ENCODE measurements at places on chromosomes 13 and 19.

DNA sequence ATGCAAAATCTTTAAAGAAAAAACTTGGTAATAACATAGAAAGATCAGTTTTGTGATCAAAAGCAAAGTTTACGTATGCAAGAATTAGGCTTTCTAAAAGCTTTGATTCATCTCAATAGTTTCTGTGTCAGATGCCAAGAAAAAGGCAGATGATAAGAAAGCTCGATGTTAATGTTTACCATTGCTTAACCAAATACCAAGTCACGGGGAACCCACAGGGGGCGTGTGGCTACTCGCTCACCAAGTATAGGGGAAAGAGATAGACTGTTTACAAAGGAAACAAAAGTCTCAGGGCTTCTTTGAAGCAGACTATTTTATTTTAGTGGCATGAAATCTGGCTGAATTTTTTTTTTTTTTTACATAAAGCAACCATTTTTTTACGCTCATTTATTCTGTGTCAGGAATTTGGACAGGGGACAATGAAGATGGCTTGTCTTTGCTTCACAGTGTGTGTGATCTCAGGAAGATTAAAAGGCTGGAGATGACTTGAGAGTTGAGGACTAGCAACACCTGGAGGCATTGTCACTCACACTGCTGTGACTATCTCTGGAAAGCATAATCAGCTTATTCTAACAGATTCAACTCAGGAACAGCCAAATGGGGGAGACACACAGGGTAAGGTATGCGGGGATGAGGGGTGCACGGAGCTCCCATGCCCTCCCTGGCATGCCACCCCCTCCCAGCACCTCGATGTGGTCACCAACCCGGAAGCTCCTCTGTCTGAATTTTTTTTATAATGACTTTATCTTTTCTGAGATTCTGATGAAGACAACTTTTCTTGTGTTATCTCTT, 24.9 kb downstream of the RCBTB1 start:
- no peak for DNase-seq

GRCh38 chr13:53198017-53198416, 169.4 kb downstream of the OLFM4 start:
- no peak for DNase-seq

DNA sequence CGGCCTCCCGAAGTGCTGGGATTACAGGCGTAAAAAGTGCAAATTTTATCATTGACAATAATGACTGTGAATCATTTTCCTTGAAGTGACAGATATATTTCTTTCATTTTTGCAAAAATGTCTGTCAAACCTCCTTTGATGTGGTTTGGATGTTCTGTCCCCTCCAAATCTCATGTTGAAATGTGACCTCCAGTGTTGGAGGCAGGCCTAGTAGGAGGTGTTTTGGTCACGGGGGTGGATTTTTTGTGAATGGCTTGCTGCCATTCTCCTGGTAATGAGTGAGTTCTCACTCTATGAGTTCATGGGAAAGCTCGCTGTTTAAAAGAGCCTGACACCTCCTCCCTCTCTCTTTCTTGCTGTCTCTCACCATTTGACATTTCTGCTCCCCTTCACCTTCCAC, 5.5 kb upstream of the SLC1A6 start:
- no peak for DNase-seq

- DNase-seq = no peak
Measured at GRCh38 chr13:95516021-95516420, 36.5 kb upstream of the CLDN10 start.

GRCh38 chr19:24073807-24074206, 13.2 kb upstream of the ZNF254 start:
- no peak for DNase-seq

DNA sequence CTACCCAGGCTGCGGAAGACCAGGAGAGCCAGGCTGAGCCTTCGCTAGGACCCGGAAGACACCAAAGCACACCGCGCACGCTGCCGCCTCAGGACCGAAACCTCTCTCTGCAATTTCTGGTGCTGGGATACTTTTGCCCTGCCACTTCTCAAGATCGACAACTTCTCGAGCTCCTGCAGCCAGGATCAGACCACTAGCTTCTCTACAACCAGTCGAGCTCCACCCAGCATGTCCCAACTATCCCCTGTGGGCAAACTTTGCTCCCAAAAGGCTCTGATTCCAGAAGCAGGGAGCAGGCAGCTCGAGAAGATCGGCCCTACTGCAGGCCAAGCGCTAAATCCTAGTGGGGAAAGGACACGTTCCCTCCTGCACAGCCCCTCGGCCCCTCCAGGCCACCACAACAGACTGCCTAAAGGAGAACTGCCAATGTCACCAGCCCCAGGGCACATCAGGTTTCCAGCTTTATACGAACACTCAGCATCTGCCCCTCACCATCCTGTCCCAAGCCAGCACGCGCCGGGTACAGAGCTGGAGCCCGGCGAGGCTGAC, 979 bp downstream of the AKAP8 start:
- peak; percentile 38 for DNase-seq

DNA sequence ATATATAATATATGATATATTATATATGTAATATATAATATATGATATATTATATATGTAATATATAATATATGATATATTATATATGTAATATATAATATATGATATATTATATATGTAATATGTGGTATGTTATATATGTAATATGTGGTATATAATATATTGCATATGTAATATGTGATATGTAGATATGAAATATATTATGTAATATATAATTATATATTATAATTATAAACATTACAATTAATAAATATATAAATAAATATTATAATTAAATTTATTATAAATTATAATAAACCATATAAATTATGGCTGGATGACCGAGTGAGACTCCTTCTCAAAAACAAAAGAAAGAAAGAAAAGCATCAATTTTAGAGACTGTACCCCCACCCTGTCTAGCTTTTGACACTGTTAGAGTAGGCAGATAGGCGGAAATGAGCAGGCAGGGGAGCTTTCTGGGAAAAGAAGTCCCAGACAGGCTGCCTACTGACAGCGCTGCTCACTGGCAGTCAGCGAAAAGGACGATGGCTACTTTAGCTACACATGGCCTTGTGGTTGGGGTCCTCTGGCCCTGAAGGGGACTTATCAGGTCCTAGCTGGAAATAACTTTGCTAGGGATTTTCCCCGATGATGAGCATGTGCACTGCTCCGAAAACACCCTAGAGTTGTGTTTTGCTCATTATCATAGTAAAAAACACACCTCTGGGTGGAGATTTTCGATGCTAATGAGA, 19.7 kb downstream of the C3 start:
- DNase-seq = no peak

DNA sequence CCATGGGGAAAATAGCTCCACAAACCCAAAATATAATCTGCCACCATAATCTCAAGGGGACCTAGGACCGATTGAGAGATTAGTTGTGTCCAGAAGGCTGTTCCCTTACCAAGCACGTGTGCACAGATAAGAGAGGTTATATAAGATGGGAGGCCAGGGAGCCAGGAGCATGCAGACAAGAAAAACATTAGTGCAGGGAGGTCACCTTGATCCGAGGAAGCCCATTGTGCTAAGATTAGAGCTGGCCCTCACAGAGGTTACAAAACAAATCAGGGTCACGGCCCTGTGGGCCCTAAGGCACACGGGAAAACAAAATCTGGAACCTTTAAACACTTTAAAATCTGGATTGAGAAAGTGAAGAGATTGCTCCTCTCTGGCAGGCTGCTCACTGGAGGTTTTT, 37.7 kb downstream of the RGCC start:
- DNase-seq = no peak

- DNase-seq = peak; percentile 43
Measured at GRCh38 chr19:6412447-6413091, 12.0 kb downstream of the KHSRP start.

- no peak for DNase-seq
Measured at GRCh38 chr13:109645831-109646230, 140.6 kb downstream of the IRS2 start.

DNA sequence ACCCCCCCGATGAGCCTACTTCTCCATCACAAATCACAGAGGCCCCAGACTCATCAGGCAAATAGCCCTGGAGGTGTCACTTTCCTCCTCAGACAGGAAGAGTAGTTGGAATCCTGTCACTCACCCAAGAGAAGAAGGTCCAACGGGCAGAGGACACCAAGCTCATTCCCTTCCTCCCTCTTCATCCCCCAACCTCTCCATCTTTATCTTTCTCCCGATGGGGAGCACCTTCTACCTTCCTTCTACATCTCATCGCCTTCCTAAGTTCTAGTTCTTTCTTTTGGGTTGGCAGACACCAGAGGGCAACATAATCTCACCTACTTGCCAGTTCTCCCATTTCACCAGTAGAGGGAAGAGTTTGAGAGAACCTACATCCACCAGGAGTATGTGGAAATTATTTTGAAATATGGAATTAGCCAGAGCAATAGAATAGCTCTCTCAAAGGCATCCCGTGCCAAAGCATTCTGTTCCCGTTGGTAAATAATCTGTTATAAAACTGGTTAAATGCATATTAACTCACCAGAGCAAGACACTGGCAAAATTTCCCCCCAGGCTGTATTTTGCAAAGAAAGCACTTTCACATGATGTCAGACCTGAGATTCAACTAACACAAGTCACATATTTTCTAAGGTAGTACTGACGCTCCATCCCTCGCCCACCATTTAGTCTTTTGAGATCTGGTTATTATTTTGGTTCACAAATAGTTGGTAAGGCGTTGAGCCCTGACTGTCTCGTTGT, 55.0 kb downstream of the ZIC5 start:
- DNase-seq = peak; percentile 58
